ENCODE measurements at places on chromosomes 16 and 17.
A peak's percentile ranks its signal among the peaks of the same experiment; 100 is the strongest.

GRCh38 chr17:18356624-18357023, 6.7 kb downstream of the SHMT1 start:
- peak; percentile 27 for DNase-seq

DNA sequence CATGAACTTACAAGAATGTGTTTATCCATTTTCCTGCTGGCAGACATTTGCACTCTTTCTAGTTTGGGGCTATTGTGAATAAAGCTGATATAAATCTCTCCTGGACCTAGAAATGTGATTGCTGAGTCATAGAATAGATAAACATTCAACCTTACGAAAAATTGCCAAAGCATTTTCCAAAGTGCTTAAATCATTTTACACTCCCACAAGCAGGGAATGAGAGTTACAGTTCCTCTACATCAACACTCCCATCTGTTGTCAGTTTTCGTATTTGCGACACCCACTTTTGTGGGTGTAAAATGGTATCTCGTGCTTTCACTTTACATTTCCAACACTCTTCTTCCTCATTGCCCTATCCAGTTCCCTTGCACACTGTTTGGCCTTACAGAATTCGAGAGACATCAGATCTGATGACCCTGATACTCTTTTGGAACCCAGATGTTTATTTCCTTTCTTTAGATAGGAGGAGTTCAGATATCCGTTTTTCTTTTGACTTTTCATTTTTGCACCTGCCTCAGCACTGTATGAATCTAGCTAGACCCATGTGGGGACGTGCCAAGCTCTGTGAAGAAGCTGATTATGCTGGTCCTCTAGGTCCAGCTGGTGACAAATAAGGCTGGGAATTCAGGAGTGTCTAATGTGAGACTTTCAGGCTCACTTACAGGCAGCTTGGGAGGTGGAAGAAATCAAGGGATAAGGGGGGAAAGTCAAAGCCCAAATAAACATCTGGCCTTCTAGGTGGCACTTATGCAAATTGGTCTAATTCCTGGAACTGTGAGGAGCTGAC, 14.0 kb downstream of the SOX9 start:
- peak; percentile 16 for DNase-seq

- no peak for DNase-seq
Measured at GRCh38 chr16:17265154-17265553, 205.6 kb downstream of the XYLT1 start.

- no peak for DNase-seq
Measured at GRCh38 chr17:74951065-74951464, 15.4 kb downstream of the OTOP3 start.

GRCh38 chr17:47210105-47210504, 957 bp downstream of the MYL4 start:
- peak; percentile 15 for DNase-seq

DNA sequence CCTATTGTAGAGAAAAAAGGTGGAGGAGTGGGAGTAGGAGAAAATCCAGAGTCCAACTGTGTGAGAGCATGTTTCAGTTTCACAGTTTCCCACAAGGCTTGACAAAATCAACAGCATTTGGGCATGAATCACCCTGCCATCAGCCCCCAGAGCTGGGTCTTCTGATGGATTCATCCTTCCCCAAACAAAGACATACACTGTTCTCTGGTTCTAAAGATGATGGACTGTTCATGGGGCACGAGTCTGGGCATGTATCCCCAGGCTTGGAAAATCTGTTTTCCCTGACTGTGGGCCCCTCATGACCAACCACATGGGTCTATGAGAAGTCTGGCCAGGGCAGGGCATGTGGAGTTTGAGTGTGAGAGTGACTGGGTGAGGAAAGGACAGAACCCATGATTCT, 210.4 kb upstream of the IRX5 start:
- no peak for DNase-seq

DNA sequence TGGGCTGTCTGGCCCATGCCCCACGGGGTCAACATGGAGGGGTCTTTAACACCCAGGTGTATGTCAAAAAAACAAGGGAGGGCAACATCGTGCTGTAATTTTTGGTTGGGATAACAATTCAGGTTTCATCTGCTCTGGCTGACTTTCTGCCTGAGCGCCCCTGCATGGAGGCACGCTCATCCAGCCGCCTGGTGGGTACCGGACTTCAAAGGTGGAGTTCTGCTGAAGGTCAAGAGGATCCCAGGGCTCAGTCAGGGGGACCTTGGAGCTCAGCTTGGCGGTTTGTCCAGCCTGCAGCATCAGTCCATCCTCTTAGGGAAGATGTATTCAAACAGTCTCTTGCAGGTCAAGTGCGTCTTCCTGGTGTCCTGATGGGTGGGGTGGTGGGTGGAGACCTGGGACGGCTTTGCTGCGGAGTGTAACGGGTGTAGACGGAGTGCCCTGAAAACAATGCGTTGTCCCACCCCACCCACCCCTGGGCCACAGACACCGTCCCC, 5.4 kb upstream of the SGF29 start:
- no peak for DNase-seq

GRCh38 chr17:17506893-17507464, 10.8 kb upstream of the RASD1 start:
- DNase-seq, result no peak

GRCh38 chr17:81510785-81511553, 1.6 kb downstream of the ACTG1 start:
- DNase-seq, result peak; percentile 60

- DNase-seq, result no peak
Measured at GRCh38 chr16:5928476-5929065, 831.0 kb upstream of the EEF2KMT start.

DNA sequence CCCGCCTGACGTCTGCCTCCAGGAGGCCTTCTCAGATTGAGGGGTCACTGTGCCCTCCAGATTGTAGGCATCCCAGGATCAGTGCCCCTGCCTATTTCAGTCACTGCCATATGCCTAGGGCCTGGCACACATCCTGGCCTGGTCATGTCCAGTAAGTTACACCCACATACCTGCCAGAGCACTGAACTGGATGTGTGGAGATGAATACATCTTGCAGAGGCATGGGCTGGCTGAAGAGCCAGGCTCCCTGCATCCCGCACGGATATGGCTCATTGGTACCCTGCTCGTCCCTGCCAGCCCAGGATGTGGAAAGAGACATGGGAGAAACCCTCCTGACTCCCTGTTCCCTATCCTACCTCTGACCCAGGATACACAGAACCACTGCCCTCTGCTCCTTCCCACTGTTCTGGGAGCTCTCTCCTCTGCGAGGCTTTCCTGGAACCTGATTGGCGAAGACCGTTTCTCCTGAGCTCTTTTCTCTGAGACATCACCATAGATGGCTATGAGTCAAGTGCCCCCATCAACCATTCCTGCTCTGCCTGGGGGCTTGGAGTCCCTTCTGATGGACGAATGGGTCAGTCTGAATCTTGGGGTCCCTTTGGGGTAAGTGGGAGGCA, 40.0 kb upstream of the TAC4 start:
- no peak for DNase-seq

DNA sequence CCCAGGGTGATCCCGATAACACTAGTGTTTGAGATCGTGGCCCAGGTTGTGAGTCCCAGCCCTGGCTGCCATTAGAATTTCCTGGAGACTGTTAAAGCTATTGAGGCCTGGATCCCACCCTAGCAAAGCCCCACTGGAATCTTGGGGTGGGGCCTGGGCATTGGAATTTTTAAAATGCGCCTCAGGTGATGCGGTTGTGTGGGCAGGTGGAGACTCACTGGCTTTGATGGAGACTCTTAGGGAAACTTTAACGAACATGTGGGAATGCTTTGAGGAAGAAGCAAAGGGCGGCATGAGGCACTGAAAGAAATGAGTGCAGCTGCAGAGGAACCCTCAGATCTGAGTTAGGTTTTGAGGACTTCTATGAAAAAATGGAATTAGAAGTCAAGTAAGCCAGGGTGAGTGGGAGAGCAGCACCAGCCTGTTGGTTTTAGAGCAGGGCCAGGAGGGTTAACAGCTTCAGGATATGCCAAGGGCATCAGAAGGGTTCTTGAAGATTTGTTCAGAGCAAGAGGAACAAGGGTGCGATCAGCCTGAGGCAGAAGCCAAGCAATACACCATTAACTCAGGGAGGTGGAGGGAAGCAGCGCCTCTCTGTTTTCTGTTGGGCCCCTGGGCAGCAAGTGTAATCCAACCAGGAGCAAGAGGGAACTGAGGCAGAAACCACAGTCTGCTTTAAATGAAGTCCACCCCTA, 42.5 kb downstream of the KSR1 start:
- no peak for DNase-seq

GRCh38 chr17:29157310-29157709, 22.9 kb downstream of the MYO18A start:
- DNase-seq, result no peak

DNA sequence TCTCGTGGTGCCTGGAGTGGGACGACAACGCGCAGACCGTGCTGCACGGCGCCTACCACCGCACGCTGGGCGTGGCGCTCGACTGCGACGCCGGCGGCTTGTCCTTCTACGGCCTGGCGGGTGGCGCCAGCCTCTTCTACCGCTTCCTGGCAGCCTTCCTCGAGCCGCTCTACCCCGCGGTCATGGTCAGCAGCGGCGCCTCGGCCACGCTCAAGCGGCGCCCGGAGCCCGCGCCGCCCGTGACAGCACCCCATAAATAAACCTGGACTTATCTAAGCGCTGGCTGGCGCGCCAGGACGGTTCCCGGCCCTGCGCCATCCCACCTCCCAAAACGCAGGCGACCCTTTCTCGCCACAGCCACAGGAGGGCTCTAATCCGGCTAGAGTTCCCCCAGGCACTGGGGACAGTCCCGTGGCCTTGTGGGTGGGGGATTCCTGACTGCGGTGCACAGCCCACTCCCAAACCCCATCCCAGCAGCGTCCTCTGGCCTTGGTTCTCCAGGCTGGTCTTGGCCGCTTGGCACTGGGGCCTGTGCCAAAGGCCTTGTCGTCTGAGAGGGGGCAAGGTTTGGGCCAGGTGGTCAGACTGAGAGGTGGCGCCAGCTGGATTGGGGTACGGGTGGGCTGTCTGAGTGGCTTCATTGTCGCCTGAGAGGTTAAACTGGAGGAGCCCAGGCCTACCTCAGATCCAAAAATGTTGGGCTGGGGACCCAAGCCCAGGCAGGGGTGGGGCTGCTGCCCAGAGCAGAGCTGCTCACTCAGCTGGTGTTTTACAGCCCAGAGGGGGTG, 10.1 kb upstream of the SLC16A5 start:
- DNase-seq, result peak; percentile 46

DNA sequence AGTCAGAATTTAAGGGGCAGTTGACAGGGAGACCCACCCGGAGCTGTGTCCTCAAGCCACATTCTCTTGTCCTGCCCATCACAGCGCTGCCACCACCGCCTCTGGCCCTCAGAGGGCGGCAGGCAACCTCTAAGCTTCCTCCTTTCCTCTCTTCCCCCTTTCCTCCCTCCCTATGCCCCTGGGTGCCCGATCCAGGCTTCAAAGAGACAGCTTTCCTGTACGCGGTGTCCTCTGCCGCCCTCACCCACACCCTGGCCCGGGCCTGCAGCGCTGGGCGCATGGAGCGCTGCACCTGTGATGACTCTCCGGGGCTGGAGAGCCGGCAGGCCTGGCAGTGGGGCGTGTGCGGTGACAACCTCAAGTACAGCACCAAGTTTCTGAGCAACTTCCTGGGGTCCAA, 23.5 kb downstream of the WNT9B start:
- DNase-seq, result no peak

- no peak for DNase-seq
Measured at GRCh38 chr16:51876934-51877333, 670.0 kb downstream of the TOX3 start.

DNA sequence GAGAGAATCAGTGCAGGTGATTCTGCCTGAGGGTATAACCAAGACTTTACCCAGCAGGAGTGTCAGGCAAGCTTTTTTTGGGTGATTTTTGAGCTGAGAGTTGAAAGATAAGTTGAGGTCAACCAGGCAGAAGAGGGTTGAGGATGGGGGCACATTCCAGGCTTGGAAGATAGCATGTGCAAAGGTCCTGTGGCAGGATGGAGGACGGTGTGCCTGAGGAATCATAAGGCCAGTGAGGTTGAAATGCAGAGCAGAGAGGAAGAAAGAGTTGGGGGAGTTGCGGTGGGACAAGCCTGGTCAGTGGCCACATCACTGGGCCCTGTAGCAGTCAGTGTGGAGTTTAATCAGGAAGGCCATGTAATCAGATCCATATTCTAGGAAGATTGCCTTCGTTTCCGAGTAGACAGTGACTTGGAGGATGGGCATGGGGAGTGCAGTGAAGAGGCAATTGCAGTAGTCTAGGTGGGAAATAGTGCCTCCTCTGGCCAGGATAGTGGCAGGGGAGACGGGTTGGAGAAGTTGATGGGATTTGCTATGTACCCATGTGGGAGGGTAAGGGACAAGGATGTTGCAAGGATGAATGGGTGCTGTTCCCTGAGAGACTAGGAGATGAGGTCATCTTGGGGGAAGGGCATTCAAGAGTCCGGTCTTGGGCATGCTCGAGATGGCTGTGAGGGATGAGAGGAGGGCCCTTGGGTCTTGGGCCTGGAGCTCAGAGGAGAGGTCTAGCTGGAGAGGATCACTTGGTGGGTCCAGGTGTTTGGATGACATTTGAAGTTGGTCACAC, 3.9 kb downstream of the PLEKHG4 start:
- DNase-seq, result peak; percentile 59

GRCh38 chr17:41308251-41308917, 725 bp downstream of the KRTAP16-1 start:
- peak; percentile 10 for DNase-seq

- peak; percentile 64 for DNase-seq
Measured at GRCh38 chr16:48054881-48055601, 100.8 kb downstream of the ABCC12 start.

DNA sequence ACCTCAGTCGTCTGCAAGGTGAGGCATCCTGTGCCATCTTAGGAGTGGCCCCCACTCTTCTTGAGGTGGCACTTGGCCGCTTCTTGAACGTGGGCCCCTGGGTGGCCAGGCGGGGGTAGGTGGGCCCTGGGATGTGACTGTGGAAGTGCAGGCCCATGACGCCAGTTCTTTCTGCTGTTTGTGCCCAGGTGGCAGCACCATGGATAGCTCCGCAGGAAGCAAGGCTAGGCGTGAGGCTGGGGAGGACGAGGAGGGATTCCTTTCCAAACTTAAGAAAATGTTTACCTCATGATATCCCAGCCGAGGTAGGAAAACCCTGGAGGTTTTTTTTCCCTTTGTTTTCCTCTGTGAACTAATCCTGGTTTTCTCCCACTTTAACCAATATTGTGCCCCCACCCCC, 19.8 kb downstream of the NMRAL1 start:
- DNase-seq, result peak; percentile 21

- DNase-seq, result no peak
Measured at GRCh38 chr17:7403727-7403976, 245 bp downstream of the TMEM256 start.

- no peak for DNase-seq
Measured at GRCh38 chr17:11598274-11599221, at the start of gene DNAH9. DNAH9 (plus strand) TSS chr17:11598470; CDS start chr17:11598499, 29 bp downstream.

DNA sequence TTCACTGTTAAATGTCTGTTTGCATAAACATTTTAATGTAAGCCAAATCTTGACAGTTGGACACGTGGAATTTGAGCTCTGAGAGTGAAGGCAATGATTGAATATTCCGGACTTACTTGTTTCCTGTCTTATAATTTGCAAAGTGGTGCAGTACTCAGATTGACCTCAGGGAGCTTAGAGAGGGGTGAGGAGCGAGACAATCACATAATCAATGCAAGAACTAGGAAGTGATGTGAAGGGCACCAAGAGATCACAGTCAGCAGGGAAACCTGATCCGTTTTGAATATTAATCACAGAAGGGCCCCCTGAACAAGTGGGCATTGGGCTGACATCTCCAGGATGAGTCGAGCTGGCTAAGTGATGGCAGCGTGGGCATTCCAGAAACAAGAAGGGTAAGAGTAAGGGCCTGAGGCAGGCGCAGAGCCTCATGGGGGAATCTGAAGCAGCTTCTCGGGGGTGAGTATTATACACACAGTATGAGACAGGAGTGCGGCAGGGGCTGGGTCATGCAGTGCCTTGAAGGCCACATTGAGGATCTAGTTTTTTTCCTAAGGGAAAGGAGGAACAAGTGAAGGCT, 26.1 kb downstream of the TEX2 start:
- no peak for DNase-seq

All from EH (cell line).